OCI-LY7 (cell line): ENCODE measurements at places on chromosomes 3 and 15.

DNA sequence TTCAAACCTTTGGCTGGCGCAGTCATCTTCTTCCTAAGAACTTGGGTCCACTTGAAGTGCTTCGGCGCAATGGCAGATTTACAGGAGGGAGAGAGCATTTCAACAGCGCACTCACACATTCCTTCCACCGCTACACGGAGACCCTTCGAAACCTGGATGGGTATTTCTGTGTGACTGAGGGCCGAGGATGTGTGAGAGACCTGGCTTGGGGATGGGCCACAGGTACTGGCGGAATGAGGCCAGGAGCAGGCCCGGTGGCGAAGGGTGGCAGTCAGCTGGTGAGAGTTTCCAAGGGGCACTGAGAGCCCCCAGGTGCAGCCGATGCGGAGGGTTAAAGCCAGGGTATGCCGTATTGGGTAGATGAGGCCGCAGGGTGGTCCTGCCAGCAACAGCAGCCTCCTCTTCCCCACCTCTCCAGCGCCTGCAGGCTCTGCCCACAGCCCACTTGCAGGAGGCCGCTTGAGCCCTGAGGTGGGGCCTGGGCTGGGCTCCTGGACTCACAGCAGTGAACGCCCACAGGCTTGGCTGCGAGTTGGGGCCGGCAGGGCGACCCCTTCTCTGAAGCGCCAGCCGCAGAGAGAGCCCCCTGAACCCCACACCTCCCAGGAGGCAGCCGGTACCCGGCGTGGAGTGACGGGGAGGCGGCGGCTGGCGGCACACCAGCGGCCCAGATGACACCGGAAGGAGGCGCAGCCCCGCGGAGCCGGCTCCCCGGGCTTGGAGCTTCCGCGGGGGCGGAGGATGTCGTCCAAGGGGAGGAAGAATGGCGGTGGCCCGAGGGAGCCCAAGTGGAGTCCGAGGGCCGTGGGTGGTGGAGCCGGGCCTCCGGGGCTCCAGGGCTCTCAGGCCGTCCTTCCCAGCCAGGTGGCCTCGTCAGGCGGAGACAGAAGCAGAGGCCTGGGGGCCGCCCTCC lies 166.5 kb downstream of the NSMCE3 start:
- no peak for DNase-seq

DNA sequence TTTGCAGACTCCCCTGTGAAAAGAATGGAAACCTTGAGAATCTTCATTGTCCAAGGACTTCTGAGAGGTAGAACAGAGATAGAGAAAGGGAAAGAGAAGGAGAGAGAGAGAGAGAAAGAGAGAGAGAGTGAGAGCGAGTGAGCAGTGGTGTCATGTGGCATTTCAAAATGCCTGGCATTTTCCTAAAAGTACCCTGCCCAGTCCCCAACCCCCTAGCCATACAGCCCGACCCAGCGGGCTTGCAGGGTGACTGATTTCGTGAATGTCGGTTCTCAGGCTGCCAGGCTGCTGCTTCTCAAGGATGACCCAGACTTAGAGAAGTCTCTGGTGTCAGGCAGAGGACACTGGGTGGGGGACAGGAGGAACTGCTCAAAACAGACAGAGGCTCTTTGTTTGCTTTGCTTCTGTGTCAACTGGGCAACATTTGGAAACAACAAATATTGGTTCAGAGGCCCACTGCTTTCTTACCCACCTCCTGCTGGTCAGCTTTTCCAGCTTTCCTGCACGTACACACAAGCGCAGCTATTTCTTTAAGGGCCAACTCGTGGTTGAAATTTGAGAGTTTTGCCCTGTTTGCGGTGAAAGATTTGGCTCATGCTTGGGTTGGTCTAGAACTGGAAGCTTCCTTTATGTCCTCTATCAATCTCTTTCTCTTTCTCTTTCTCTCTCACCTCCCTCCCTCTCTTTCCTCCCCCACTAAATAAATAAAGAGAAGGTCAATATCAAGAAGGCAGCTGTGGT lies 3.7 kb upstream of the TF start:
- DNase-seq, result no peak

GRCh38 chr15:29097168-29097567 lies 172.5 kb downstream of the NSMCE3 start:
- DNase-seq, result no peak

- DNase-seq, result no peak
Observed at GRCh38 chr3:190671658-190672057, 157.8 kb downstream of the IL1RAP start.

GRCh38 chr3:127804141-127804540 lies 18.2 kb downstream of the MGLL start:
- no peak for DNase-seq

- no peak for DNase-seq
Observed at GRCh38 chr15:74593122-74593521, 22.5 kb upstream of the CLK3 start.

- no peak for DNase-seq
Observed at GRCh38 chr3:70726961-70727360, 414.5 kb upstream of the MDFIC2 start.
